ENCODE measurements at places on chromosomes 11 and 22. TPM values are rescaled to one million over a fixed set of nuclear protein-coding genes. Genes with fewer than 3 reads are reported as not detected.

Gene TAGLN
- 1,440 TPM for total RNA-seq

Gene MED15
- total RNA-seq, result 27.6 TPM

Gene KCTD17
- total RNA-seq, result 55.4 TPM

Gene HRAS
- 44.6 TPM for total RNA-seq

Gene MYO7A
- 0.22 TPM for total RNA-seq

Gene PANX2
- total RNA-seq, result 0.86 TPM

Gene CEND1
- 0.22 TPM for total RNA-seq

Gene PRDM11
- total RNA-seq, result 3.4 TPM

Gene OR5A1
- total RNA-seq, result not detected

Gene RASL10A
- not detected for total RNA-seq

Gene GAL
- 0.72 TPM for total RNA-seq

Gene CDCA5
- 32.4 TPM for total RNA-seq

Gene PKNOX2
- 2.8 TPM for total RNA-seq
